Stimulated activated CD8-positive, alpha-beta memory T cell treated with anti-CD3 and anti-CD28 coated beads, Interleukin-4, amount 100 ng/mL, for 24 hours (primary cell): ENCODE measurements at places on chromosomes 2 and 18.
A peak's percentile ranks its signal among the peaks of the same experiment; 100 is the strongest.

GRCh38 chr18:78722929-78723710, 256.5 kb upstream of the SALL3 start:
- no peak for DNase-seq

DNA sequence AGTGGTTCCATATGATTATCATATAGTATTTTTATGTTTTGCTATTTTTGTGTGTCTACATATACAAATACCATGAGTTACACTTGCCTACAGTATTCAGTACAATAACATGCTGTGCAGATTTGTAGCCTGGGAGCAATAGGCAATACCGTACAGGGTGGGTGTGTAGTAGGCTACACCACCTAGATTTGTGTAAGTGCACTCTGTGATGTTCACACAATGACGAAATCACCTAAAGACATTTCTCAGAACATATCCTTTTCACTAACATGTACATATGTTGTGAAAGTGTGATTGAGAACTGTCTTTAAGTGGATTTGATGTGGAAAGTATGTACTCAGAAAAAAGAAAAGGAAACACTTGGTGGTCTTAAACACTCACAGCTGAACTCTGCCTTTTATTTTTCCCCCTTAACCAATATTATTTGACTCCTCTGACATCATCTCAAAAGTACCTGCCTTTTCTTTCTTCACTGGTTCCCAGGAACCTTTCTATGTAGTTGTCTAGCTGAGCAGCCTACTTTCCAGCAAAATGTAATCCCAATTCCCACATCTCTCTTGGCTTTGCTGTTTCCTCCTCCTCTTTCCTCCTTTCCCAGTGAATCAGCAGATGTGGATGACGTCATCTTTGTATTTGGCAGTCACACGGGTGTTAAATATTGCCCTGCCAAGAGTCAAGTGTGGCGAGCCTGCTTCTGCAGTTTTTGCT, 47.7 kb downstream of the OSBPL6 start:
- DNase-seq, result no peak

DNA sequence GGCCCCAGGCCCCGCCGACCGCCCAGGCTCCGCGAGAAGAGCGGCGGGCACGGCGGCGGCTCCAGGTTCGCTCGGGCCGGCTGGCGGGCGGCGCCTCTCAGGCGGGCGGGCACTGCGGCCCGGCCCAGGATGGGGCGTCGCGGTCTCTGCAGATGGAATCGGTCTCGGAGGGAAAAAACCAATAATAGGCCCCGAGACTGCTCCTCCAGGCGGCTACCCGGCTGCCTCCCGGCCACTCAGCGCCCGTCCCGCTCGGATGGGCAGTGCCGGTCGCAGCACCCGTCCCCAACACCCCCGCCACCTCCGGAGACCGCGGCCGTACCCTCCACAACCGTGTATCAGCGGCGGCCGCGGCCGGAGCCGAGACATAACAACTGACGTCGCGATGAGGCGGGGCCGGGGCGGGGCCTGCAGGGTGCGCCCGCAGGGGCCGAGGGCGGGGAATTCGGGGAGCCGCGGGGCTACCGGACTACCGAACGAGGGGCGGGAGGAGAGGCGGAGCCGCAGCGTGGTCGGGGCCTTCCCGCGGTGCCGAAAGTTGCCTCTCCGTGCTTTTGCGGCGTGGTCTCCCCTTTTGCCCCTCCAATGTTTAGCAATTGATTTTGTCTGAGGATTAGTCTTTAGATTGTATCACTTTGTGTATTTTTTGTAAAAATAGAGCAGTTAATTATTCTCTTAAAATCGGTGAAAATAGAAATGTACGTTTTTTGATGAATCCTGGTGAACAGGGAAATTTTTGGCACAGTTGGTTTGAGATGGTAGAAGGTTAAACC, at the start of gene RNF103:
RNF103 (minus strand) TSS at position 372 of the 773 bp plus-strand sequence. CDS start 979 bp downstream, outside the sequence.
- peak; percentile 93 for DNase-seq

DNA sequence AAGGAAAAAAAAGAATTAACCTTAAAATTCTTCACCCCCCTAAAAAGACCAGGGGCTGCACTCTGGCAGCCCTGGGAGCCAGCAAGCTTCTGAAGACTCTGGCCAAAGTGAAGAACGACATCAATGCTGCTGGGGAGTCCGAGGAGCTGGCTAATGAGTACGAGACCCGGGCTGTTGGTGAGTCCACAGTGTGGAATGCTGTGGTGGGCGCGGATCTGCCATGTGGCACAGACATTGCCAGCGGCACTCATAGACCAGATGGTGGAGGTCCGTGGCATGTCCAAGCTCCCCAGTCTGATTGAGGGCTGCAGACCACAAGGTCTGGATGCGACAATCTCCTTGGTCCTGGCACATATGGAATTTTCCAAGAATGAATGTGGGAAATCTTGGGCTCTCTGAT, 47.4 kb downstream of the TRPM8 start:
- DNase-seq, result no peak

- DNase-seq, result no peak
Observed at GRCh38 chr2:37713258-37713700, 41.8 kb upstream of the CDC42EP3 start.
